ENCODE measurements at places on chromosomes 12 and 14. TPM values are rescaled to one million over a fixed set of nuclear protein-coding genes. Genes with fewer than 3 reads are reported as not detected.

DNA sequence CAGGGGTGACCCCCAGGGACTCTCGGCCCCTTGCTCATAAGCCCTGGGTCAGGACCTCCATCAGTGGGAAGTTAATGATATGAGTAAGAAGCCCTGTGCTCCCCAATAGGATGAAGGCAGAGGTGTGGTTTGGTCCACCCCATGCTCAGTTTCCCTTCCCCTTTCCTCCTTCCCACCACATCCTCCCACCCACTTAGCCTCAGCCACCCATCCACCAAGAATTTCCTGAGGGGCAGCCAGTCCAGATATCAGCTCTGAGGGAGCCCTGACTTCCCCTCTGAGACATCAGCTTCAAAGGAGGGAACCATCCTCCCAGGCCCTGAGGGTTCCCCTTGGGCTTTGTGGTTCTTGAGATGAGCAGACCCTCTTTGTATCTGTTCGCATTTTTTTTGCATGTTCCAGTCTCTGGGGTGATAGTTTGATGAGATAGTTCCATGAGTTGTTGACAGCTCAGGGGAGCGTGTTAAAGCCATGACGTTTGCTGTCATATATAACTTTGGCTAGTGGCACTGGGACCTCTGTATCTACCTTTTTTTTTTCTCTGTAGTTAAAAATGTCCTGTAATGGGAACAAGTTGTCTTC is 71.2 kb downstream of the LGMN start:
- DNase-seq: no peak

DNA sequence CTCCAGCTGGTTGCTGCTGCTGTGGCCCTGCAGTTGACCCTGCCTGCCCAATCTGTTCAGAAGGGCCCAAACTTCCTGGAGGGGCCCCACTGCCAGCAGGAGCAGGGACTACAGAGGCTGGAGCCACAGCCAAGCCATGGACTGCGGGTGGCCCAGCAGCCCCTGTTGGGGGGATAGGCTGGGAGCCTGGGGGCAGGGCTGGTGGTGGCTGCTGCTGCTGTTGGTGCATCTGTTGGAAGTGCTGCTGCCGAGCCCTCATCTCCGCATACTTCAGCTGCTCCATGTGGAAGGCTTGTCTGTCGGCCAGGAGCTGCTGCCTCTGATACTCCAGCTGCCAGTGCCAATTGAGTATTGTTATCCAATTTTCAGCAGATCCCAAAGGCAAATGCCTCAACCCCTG is 7.2 kb downstream of the MYL6 start:
- no peak for DNase-seq

FIGNL2 gene
- total RNA-seq: 42.0 TPM

NPAS3 gene
- 1.6 TPM for total RNA-seq

- no peak for DNase-seq
These were observed 3.2 kb upstream of the KRT7 start for GRCh38 chr12:52229836-52230343.

DNA sequence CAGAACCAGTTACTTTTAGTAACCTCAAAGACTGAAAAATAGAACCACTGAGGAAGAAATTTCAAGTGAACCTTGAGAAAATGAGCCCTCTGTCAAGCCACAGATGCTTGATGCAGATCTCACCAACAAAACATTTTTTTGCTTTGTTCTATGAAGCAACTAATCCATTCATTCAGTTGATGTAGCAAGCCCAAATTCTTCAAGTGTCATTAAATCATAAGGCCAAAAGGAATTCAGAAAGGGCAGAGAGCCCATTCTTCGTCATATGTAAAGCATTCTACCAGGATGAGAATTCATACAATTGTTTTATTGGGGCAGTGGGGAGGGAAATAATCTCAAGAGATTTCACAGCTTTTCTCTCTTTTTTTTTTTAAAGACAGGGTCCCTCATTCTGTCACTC is 218.0 kb upstream of the RGS6 start:
- no peak for DNase-seq

- no peak for DNase-seq
These were observed 74.4 kb upstream of the MAP1LC3B2 start for GRCh38 chr12:116484807-116485206.

PLBD1 gene
- total RNA-seq: 21.2 TPM

TAS2R46 gene
- 0.82 TPM for total RNA-seq

DNA sequence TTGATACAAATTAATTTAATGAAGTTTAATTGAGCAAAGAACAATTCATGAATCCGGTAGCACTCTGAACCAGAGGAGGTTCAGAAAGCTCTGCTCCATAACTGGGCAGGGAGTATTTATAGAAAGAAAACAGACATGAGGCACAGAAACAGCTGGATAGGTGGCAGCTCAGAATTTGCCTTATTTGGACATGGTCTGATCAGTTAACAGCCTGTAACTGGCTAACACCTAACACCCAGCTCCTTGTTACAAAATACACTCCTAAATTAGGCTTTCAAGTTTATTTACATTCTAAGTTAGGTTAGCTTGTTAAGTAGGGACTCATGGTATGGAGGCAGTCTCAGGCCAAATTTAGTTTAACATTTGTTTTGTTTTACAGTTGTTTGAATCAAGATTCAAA is 67.8 kb upstream of the TMCC3 start:
- no peak for DNase-seq

MIP gene
- 0.10 TPM for total RNA-seq

Data from endothelial cell (in vitro differentiated cells).